Hematopoietic multipotent progenitor cell treated with erythropoietin and hydrocortisone succinate and interleukin-3 and kit ligand, for 4 days (in vitro differentiated cells): ENCODE measurements at places on chromosomes 1 and 21.

GRCh38 chr1:11943619-11944018 lies 9.1 kb downstream of the PLOD1 start:
- no peak for DNase-seq

GRCh38 chr1:228030451-228031201 lies 23.8 kb downstream of the WNT3A start:
- DNase-seq: no peak

GRCh38 chr1:8329858-8330257 lies 11.9 kb downstream of the SLC45A1 start:
- no peak for DNase-seq

DNA sequence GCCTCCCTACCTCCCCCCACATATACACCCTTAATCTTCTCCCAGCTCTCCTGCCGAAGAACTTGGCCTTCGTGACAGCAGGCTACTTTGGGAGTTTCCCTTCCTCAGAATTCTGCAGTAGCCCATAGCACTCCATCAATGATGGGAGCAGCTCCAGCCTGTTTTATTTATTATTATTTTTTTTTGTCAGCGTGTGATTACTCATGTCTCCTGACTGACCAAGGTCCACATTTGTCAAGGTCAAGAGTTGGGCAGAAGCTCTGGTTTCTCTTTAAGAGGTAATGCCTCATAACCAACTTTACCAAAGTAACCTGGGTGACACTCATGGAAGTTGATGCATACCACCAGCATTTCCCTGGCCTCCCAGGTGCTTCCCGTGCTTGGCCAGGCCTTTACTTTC lies 125.4 kb downstream of the ZZZ3 start:
- no peak for DNase-seq

- DNase-seq: no peak
Measured at GRCh38 chr1:31428436-31429221, 15.6 kb downstream of the SERINC2 start.

GRCh38 chr1:218715961-218716669 lies 371.0 kb downstream of the TGFB2 start:
- no peak for DNase-seq

DNA sequence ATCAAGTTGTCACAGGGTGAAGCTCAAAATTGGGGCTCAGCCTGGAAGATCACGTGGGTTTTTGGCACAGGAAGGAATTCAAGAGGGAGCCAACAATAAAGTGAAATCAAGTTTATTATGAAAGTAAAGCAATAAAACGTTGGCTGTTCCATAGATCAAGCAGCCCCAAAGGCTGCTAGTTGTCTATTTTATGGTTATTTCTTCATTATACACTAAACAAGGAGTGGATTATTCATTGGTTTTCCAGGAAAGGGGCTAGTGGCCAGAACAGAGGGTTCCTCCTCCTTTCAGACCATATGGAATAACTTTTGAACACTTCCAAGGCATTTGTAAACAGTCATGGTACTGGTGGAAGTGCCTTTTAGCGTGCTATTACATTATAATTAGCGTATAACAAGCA lies 723.5 kb upstream of the ADAMTS5 start:
- DNase-seq: no peak

DNA sequence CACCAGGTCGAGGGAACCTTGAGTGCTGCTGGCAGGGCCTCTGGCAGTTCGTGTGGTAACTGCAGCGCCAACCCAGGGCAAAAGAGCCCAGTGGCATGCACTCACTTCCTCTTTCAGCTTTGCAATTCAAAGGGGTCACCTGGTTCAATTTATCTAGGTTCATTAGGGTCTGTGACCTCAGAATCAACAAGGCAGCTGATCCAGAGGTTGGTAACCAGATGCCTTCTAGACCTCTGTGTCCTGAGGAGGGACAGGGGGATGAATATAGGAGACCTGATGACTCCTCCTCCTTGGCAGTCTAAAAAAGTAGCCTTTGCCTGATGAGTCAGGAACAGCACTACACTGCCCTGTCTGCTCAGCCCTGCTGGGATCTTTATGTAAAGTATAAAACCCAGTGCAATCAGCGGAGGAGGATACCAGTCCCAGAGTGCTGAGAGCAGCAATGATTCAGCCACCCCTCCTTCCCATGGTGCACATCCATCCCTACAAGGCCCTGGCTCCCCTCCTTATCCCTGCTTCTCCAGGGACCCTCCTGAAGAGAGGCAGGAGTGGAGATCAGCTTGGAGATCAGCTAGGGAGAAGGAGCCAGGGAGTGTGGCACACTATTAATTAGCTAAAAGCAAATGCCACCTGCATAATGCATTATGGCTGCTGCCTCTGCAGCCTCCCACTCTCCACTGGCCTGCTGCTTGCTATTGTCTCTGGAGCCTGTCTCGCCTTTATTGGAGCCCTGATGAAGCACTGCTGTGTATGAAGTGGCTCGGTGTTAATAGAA lies 11.2 kb upstream of the FMOD start:
- DNase-seq: peak; percentile 55

- DNase-seq: no peak
Measured at GRCh38 chr21:25850126-25850842, 115.5 kb downstream of the GABPA start.

DNA sequence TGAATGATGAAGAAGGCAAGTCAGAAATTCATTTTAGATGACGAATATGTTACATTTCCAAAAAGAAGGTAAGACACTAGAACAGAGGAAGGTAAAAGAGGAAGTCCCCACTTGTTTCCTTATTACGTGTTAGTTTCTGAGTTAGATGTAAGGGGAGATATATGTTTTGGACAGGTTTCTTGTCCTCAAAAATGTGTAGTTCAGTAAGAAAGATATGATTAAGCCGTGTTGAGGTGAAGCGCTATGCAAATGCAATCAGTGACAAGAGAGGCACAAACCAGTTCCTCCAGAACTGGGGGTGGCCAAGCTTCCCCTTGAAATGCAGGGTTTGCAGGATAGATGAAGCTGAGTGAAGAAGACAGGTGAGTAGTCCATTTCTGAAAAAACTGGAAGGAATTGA lies 293.3 kb upstream of the RUNX1 start:
- DNase-seq: peak; percentile 22

DNA sequence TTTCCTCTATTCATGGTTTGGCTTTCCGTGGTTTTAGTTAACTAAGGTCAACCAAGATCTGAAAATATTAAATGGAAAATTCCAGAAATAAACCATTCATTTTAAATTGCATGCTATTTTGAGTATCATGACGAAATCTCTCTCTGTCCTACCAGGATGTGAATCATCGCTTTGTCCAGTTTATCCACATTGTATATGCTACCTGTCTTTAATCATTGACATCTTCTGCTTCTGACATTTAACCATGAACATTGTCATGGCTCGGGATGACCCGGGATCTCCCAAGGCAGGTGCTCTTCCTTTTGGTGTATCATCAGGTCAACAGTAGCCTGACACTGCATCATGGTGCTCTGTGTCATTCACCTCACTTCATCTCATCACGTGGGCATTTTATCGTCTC lies 125.5 kb upstream of the HNRNPU start:
- no peak for DNase-seq

DNA sequence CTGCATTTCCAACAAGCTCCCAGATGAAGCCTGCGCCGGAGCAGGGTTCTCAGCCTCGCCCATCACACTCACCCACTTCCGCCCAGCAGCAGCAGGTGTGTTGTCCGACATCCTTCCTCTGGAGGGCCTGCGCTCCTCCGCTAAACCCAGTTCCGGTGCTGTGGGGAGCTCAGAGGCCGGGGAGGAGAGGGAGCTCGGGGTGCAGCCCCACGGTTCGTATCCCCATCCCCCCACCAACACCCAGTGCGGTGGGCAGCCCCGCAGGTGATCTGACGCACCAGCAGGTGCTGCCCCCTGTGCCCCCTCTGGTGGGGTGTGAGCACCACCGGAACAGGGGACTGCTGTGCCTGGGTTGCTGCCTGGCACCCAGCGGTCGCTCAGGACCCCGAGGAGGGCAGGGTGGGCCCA lies 3.4 kb upstream of the PEX10 start:
- DNase-seq: peak; percentile 31

GRCh38 chr1:4121293-4121684 lies 221.2 kb upstream of the C1orf174 start:
- no peak for DNase-seq

- peak; percentile 75 for DNase-seq
Measured at GRCh38 chr1:156119503-156120209, 5.1 kb downstream of the LMNA start.

- peak; percentile 70 for DNase-seq
Measured at GRCh38 chr1:244052016-244052727, 1.1 kb downstream of the ZBTB18 start.

DNA sequence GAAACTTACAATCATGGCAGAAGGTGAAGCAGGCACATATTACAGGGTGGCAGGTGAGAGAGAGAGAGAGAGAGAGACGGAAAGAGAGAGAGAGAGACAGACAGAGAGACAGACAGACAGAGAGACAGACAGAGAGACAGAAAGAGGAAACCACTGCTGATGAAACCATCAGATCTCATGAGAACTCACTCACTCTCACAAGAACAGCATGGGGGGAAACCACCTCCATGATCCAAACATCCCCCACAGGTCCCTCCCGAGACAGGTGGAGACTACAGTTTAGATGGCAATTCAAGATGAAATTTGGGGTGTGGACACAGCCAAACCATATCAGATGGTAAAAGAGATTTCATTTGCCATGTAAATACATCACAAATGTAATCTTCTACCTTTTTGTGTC lies 708.1 kb downstream of the MRPL39 start:
- DNase-seq: no peak

DNA sequence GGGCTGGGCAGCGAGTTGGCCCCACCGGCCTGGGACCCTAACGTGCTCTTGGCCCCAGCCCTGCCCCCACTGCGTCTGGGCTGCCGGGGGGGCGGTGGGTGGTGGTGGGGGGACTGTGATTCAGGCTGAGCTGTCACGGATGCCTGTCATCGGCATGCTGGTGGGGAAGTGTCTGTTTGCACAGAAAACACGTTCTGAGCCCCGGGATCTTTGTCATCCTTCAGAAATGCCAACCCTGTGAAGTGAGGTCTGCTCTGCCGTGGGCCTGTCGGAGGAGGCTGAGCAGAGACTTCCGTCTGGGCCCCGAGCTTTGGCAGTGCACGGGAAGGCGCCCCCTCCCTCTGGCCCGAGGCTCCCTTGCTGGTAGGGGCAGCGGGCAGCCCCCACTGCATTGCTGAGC lies 24.3 kb upstream of the PLCH2 start:
- no peak for DNase-seq

GRCh38 chr1:54995835-54996234 lies 2.9 kb upstream of the BSND start:
- DNase-seq: no peak

DNA sequence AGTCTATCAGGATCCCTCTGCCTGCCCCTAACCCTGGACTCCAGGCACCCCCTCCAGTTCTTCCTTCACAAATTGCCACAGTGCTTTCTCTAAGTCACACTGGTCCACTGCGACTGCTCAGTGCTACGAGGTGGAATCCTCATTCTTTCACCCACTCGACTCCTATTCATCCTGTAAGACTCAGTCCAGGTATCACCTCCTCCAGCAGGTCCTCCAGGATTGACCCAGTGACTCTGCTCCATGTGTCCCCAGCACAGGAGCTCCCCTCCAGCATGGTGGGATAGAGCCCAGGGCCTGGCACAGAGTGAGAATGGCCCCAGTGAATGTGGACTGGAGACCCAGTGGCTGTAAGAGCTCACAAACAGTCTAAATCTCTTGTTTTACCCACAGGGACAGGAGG lies 45.5 kb upstream of the WNT4 start:
- no peak for DNase-seq

DNA sequence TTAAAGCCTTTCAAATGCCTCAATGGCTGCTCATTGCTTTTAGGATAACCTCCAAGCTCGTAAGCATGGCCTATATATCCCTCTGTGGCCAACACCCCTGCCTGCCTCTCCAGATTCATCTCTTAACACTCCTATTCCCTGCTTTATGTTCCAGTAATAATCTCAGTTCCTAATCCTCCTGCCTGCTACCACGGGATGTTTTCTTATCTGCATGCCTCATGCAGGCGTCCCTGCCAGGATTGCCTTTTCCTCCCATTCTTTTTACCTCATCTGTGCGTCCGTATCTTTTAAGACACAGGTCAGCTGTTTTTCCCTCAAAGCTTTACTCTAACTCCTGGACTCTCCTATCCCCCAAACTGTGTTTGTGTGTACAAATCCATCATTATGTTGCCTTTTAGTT lies 36.1 kb downstream of the ZBTB40 start:
- no peak for DNase-seq

GRCh38 chr1:170634293-170634692 lies 29.6 kb upstream of the PRRX1 start:
- DNase-seq: no peak

GRCh38 chr1:237033804-237034203 lies 8.2 kb upstream of the RYR2 start:
- DNase-seq: no peak

GRCh38 chr1:113178522-113178921 lies 105.5 kb downstream of the LRIG2 start:
- peak; percentile 21 for DNase-seq

GRCh38 chr21:28196981-28197380 lies 795.7 kb downstream of the LTN1 start:
- DNase-seq: no peak

DNA sequence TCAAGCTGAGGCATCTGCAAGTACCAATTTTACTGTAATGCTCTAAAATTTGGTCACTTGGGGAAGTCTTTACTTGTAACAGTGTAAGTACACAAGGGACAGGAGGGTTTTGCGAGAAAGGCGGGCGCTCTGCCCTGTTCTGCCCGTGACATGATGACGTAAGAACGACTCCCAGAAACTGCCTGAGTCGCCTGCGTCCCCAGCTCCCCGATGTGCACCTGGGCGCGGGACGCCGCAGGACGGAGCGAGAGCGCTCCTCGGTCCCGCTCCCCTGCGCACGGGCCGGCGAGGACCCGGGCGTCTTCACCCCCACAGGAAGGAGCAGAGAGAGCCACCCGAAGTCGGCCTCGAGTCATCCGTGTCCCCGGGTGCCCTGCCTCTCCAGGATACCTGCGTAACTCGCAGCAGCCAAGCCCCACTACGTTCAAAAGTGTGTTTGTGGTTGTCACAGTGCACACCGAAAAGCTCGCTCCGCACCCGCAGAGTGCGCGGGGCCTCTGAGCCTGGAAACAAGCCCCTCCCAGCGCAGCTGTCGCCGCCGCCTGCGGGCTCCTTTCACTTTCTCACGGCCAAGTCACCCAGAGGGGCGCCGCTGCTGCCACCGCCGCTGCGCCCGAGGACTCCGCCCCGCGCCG lies 3.3 kb upstream of the ZBTB18 start:
- DNase-seq: peak; percentile 89

DNA sequence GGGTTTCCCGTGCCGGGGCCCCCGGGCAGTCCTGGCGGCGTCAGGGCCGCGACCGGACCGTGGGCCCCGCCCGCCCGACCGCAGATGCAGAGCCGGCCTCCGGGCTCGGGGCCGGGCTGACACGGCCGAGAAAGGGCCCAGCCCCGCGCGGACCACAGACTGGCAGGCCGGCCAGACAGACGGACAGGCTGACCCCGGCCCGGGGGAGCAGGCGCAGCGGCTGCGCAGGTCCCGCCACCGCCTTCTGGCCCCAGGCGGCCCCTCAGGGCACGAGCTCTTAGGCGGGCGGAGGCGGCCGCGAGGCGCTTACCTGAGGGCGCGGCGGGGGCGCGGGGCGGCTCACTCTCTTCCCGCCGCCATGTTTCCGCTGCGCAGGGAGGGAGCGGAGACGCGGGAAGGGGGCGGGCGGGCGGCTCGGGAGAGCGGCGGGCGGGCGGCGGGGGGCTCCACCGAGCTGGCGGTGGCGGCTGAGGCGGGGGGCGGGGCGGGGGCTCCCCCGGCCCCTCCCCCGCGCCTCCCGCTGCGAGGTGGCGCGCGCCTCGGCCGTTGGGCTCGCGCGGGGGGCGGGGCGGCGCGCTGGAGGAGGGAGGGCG lies at the start of gene SCMH1:
TSS of gene SCMH1 (minus strand) at position 558 of the 593 bp plus-strand sequence. CDS start 56,173 bp downstream, outside the sequence.
- peak; percentile 71 for DNase-seq

- peak; percentile 47 for DNase-seq
Measured at GRCh38 chr1:160284220-160284781, 632 bp downstream of the PEX19 start.
